Lung microvascular endothelial cell (primary cell): ENCODE measurements at places on chromosomes 5 and 9. TPM values are rescaled to one million over a fixed set of nuclear protein-coding genes. Genes with fewer than 3 reads are reported as not detected.

- no peak for DNase-seq
These were observed 47.4 kb downstream of the SLC28A3 start for GRCh38 chr9:84293001-84293798.

DNA sequence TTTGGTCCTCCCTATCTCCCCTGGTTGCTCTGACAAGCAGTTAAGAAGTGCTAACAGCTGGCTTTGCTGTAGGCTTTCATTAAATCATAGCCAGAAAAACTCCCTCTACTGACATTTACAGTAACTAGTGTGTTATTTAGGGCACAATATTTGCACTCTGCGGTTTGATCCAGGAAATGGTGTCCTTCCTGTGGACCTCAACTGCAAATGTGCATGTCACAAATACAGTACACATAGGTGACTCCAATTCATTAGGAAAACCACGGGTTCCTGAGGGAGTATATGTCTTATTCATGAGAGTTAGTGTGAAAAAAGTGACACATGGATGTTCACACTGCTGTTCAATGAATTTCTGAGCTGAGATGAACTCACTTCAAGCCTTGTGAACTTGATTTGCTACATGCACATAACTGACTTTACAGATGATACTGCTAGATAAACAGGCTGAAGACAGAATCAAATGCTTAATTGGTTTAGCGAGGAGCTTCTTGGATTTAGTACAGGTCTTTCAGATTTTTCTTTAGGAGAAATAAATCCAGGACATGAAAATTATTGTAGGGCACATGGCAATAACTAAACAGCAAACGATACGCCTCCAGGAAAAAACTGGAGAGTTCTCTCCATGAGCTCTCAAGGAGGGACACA lies 281.5 kb downstream of the EFNA5 start:
- peak; percentile 89 for DNase-seq

DNA sequence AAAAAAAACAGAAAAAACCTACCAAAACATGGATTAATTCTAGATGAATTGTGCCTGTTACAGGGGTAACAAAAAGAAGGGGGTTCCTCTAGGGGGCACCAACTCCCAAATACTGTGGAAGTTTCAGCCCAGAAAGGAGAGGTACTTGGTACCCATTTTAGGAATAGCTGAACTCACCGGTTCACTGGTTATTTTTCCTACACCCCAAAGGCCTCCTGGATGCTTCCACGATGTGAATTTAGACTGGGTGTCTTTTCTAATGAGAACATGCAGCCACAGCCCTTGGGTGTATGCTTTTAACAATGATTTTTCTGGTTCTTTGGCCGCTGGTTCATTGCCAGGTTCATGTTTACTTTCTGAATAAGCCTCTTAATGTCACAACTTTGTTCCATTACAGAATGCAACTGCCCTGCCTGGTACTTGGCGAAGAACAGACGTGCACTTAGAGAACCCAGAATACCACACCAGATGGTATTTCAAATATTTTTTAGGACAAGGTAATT lies 46.7 kb downstream of the GARNL3 start:
- DNase-seq, result peak; percentile 46

- no peak for DNase-seq
These were observed 49.3 kb downstream of the COL15A1 start for GRCh38 chr9:98992885-98993569.

DNA sequence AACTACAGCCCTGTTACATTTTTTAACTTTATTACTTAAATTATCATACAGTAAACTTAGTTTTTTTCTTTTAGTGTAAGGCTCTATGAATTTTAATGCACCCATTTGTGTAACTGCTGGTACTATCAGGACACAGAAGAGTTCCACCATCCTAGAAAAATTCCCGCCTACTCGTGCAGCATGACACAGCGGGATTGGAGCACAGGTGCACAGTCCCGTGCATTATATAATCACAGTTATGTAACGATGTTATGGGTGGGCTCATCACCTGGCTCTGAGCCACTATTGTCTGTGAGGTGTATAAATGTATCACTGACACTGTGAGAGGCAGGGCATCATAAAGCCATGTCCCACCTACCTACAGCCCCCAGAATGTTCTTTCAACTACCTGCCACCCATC lies 80.7 kb downstream of the DRD1 start:
- DNase-seq, result no peak

IDNK gene
- total RNA-seq, result 3.0 and 4.8 TPM in 2 replicates

CCDC183 gene
- 0.22 and 1.4 TPM in 2 replicates for total RNA-seq

PRDM9 gene
- total RNA-seq, result not detected in 2 replicates
